ENCODE measurements at places on chromosomes 13 and 19. TPM values are rescaled to one million over a fixed set of nuclear protein-coding genes. Genes with fewer than 3 reads are reported as not detected.

Gene OXGR1
- total RNA-seq, result 0.36 TPM

Gene MYO1F
- total RNA-seq, result 3.8 TPM

Gene CNN1
- total RNA-seq, result 8.3 TPM

Gene RFC3
- 7.5 TPM for total RNA-seq

Gene SIGLEC8
- not detected for total RNA-seq

Gene ZNF66
- 2.4 TPM for total RNA-seq

Gene C19orf67
- total RNA-seq, result 0.12 TPM

Gene MISP
- total RNA-seq, result 0.40 TPM

Gene TMEM190
- not detected for total RNA-seq

Gene SUPT5H
- 46.6 TPM for total RNA-seq

Gene EDNRB
- 2.6 TPM for total RNA-seq

Gene ISOC2
- total RNA-seq, result 41.9 TPM

Gene ANGPTL8
- total RNA-seq, result not detected

Gene POSTN
- total RNA-seq, result 17.0 TPM

Gene RNF17
- not detected for total RNA-seq

Gene NBEA
- 1.2 TPM for total RNA-seq

Gene CDX2
- total RNA-seq, result not detected

Gene NKPD1
- total RNA-seq, result 1.00 TPM

Gene KANK3
- 1.6 TPM for total RNA-seq

Gene ZNF526
- 4.5 TPM for total RNA-seq

Gene GIPR
- total RNA-seq, result 0.16 TPM

Gene SLITRK6
- 4.0 TPM for total RNA-seq

Gene TBCB
- 81.5 TPM for total RNA-seq

Gene MBNL2
- 28.1 TPM for total RNA-seq

Gene KIR2DL4
- not detected for total RNA-seq

Gene ITGBL1
- total RNA-seq, result 0.40 TPM

Gene GPR12
- total RNA-seq, result 0.16 TPM

Gene ZNF567
- total RNA-seq, result 2.3 TPM

Gene EFNA2
- total RNA-seq, result 0.40 TPM

Gene ZNF132
- total RNA-seq, result 1.0 TPM

Gene LGALS14
- not detected for total RNA-seq

Gene TSSK6
- total RNA-seq, result 1.4 TPM

Gene GEMIN7
- 18.7 TPM for total RNA-seq
